Liver (tissue), 10 donors: ENCODE measurements at places on chromosomes 11 and 22. TPM values are rescaled to one million over a fixed set of nuclear protein-coding genes. Genes with fewer than 3 reads are reported as not detected.

The MISFA gene
- total RNA-seq, result not detected

The EHF gene
- 5.9 TPM for total RNA-seq

The OR52I2 gene
- total RNA-seq, result under 0.01 TPM

- peak overlapping the region; percentile 77 for H3K27ac ChIP-seq
- peaks cover 45% of the 10 kb centered on the region for H3K4me1 ChIP-seq
- no peaks in the 10 kb centered on the region for H3K27me3 ChIP-seq
- DNase-seq, result no peak
- H3K4me3 ChIP-seq, result no peak overlapping the region
- H3K36me3 ChIP-seq, result no peaks in the 10 kb centered on the region
These were observed 24.1 kb downstream of the PTPRJ start for GRCh38 chr11:48004456-48004855.

DNA sequence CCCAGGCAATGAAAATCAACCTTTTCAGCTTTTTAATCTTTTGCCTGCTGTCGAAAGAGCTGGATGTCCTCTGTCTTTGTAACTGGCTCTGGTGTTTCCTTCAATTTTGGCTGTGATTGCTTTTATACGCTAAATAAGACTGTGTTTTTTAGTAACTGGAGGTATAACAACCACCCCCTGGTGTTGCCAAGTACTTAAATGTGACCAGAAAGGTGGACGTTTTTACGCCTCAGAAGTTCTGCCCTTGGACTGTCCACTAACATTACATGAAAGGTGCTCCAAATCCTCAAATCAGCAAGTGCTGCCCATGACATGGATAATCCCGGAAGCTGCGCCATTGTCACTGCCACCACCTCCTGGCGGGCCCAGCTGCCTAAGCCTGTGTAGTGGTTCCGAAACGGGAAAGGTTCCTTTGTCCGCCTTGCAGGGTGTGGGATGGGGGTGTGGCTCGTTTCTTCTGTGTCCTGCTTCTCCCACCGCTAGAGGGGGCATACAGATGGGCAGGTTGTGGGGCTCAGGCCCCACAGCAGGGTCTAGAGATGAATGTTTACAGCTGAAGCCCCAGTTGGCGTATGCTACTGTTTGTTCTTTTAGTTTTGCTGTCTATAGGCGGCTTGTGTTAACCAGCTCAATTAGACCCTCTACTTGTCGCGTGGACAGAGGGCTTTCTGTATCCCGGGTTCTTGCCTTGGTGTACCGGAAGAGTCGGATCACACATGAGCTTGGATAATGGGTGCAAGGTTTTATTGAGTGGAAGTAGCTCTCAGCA, 82.2 kb upstream of the SEPTIN5 start:
- H3K4me3 ChIP-seq, result no peak overlapping the region
- H3K27me3 ChIP-seq, result no peaks in the 10 kb centered on the region

DNA sequence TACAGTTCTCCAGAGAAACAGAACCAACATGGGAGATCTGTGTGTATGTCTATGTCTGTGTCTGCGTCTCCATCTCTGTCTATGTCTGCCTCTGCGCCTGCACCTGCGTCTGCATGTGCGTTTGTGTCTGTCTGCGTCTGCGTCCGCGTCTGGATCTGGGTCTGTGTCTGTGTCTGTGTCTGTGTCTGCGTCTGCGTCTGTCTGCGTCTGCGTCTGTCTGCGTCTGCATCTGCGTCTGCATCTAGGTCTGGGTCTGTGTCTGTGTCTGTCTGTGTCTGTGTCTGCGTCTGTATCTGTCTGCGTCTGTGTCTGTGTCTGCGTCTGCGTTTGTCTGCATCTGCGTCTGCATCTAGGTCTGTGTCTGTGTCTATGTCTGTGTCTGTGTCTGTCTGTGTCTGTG, 88.4 kb upstream of the SLC22A12 start:
- H3K4me1 ChIP-seq, result no peaks in the 10 kb centered on the region
- no peaks in the 10 kb centered on the region for H3K36me3 ChIP-seq
- no peak overlapping the region for H3K4me3 ChIP-seq

- peak overlapping the region; percentile 56 for H3K27ac ChIP-seq
- no peak overlapping the region for H3K4me3 ChIP-seq
- no peaks in the 10 kb centered on the region for H3K27me3 ChIP-seq
- H3K36me3 ChIP-seq, result peaks cover 10% of the 10 kb centered on the region
- no peak for DNase-seq
These were observed 7.2 kb downstream of the AHNAK start for GRCh38 chr11:62539238-62539925.

- H3K27me3 ChIP-seq, result no peaks in the 10 kb centered on the region
- peak overlapping the region; percentile 75 for H3K27ac ChIP-seq
- no peak overlapping the region for H3K4me3 ChIP-seq
- H3K4me1 ChIP-seq, result peaks cover 16% of the 10 kb centered on the region
- DNase-seq, result no peak
These were observed 10.7 kb downstream of the STIM1 start for GRCh38 chr11:3866206-3866605.

- no peak overlapping the region for H3K4me3 ChIP-seq
- no peak overlapping the region for H3K27ac ChIP-seq
- H3K27me3 ChIP-seq, result no peaks in the 10 kb centered on the region
- H3K36me3 ChIP-seq, result peaks cover 4% of the 10 kb centered on the region
These were observed 70.1 kb downstream of the CYB5R2 start for GRCh38 chr11:7603031-7603781.

DNA sequence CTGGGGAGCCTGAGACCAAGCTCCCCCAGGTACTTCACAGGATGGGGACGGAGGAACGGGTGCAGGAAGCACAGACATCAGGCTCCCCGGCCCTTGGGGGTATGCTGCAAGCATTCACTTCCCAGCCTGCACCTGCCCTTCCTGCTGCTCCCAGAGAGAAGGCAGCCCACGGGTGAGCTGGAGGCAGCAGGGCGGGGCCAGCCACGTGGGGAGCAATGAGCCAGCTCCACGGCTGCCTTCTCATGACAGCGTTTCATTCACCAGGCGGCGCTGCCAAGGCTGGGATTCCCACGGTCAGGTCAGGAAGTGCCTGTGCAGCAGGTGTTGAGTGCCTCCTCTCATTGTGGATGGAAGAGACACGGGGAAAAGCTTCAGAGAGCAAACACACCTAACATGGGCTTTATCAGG, 14.5 kb upstream of the PHLDA2 start:
- peaks cover 16% of the 10 kb centered on the region for H3K36me3 ChIP-seq
- H3K4me1 ChIP-seq, result peaks cover 33% of the 10 kb centered on the region
- DNase-seq, result no peak
- no peak overlapping the region for H3K27ac ChIP-seq

DNA sequence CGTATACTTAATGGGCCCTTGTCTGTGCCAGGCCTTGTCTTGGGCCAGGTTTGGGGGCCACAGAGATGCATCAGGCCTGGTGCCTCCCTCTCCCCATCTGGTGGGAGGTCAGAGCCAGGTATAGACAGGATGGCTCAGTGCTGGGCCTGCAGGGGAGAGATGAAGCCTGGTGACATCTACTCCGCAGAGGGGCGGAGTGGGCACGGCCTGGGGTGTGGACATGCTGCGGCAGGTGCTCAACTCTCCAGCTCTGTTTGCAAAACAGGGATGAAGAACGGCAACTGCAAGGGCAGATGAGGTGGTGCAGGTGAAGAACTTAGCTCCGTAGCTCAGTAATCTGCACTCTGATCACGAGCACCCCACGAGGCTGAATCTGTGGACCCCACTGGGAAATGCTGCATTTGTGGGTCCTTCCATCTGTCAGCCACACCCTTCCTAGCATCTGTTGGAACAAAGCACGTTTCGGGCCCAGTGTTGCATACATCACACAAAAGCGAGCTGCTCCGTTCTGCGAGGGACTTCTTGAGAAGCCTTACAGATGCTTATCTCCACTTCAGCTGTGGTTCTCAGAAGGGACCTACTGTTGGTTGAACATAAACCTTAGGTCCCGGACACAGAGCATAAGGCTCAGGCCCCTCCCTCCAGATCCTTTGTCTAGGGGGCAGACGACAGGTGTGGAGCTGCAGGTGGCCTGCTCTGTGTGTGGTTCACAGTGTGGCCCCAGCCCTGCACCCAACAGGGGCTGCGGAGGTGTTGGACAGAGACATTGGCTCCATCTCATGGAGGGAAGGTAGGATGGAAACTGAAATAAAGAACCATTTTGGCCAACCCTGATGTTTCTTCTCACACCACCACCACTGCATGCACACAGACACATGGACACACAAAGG, 78.3 kb downstream of the LRRC32 start:
- H3K4me1 ChIP-seq, result no peaks in the 10 kb centered on the region
- H3K36me3 ChIP-seq, result no peaks in the 10 kb centered on the region
- no peak for DNase-seq
- H3K27ac ChIP-seq, result no peak overlapping the region
- H3K4me3 ChIP-seq, result no peak overlapping the region

GRCh38 chr22:29313126-29313575, 2.3 kb downstream of the RASL10A start:
- peaks cover 26% of the 10 kb centered on the region for H3K4me1 ChIP-seq
- no peak for DNase-seq
- no peak overlapping the region for H3K4me3 ChIP-seq
- no peaks in the 10 kb centered on the region for H3K36me3 ChIP-seq

GRCh38 chr11:126791446-126791845, 209.1 kb downstream of the KIRREL3 start:
- no peaks in the 10 kb centered on the region for H3K4me1 ChIP-seq
- DNase-seq, result no peak
- H3K27ac ChIP-seq, result no peak overlapping the region
- no peak overlapping the region for H3K4me3 ChIP-seq
- no peaks in the 10 kb centered on the region for H3K36me3 ChIP-seq
- H3K27me3 ChIP-seq, result no peaks in the 10 kb centered on the region

DNA sequence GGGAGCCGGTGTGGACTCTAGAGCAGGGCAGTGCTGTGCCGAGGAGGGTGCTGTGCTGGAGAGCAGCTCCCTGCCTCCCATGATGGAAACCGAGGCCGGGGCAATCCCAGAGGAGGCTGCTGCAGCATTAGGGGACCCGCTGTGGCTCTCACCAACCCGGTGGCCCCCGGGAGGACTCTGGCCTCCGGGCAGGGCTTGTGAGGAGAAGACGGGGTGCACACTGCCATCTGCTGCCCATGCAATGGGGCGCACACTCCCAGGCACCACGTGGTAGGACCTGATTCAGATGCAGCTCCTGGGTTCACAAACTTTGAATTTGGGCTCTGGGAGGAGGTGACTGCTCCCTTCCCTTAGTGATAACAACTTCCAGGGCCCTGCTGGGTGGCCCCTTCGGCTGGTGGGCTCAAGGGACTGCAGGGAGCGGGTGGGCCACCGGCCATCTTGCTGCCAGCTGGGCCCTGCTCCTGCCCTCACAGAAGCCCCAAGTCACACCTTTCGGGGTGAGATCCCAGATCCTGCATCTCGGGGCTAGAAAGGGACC, 93.8 kb upstream of the FGF3 start:
- H3K4me1 ChIP-seq, result peaks cover 20% of the 10 kb centered on the region
- no peak for DNase-seq
- H3K4me3 ChIP-seq, result no peak overlapping the region
- no peaks in the 10 kb centered on the region for H3K27me3 ChIP-seq
- H3K36me3 ChIP-seq, result no peaks in the 10 kb centered on the region
- no peak overlapping the region for H3K27ac ChIP-seq

- no peak overlapping the region for H3K4me3 ChIP-seq
- peaks cover 3% of the 10 kb centered on the region for H3K27me3 ChIP-seq
- H3K27ac ChIP-seq, result no peak overlapping the region
- no peak for DNase-seq
- no peaks in the 10 kb centered on the region for H3K4me1 ChIP-seq
These were observed 721.8 kb downstream of the CNTN5 start for GRCh38 chr11:99742501-99742900.

DNA sequence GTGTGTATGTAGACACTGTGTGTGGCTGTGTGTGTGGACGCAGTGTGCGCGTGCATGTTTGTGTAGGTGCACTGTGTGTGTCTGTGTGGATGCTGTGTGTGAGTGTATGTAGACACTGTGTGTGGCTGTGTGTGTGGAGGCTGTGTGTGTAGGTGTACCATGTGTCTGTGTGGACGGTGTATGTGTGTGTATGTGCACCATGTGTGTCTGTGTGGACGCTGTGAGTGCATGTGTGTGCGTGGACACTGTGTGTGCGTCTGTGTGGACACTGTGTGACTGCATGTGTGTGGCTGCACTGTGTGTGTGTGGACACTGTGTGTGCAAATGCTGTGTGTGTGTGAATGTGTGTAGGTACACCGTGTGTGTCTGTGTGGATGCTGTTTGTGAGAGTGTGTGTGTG, 10.3 kb downstream of the TRPM5 start:
- no peaks in the 10 kb centered on the region for H3K4me1 ChIP-seq
- DNase-seq, result no peak
- no peaks in the 10 kb centered on the region for H3K27me3 ChIP-seq
- H3K27ac ChIP-seq, result no peak overlapping the region
- H3K36me3 ChIP-seq, result no peaks in the 10 kb centered on the region

DNA sequence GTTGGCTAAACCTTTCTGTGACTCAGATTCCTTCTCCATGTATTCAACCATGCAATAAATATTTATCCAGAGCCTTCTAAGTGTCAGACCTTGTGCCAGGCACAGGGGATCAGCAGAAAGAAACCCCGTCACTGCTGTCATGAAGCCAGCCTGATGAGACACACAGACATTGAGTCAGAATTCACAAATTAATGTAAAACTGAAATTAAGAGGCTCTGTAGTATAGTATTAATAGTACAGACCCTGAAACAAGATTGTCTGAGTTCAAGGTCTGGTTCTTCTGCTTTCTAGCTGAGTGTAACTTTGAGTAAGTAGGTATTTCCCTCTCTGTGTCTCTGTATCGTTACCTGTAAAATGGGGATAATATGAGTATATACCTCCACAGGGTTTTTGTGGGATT, 46.9 kb downstream of the ME3 start:
- no peak for DNase-seq
- H3K4me3 ChIP-seq, result no peak overlapping the region
- no peaks in the 10 kb centered on the region for H3K4me1 ChIP-seq
- H3K36me3 ChIP-seq, result no peaks in the 10 kb centered on the region

- H3K4me3 ChIP-seq, result no peak overlapping the region
- no peak overlapping the region for H3K27ac ChIP-seq
- no peaks in the 10 kb centered on the region for H3K27me3 ChIP-seq
- DNase-seq, result no peak
These were observed 29.3 kb downstream of the TUG1 start for GRCh38 chr22:30998329-30998728.

- no peaks in the 10 kb centered on the region for H3K4me1 ChIP-seq
- no peak overlapping the region for H3K27ac ChIP-seq
- no peaks in the 10 kb centered on the region for H3K27me3 ChIP-seq
- no peak overlapping the region for H3K4me3 ChIP-seq
These were observed 4.4 kb upstream of the MRPL23 start for GRCh38 chr11:1942558-1943260.
